ENCODE measurements at places on chromosomes 3 and 15. TPM values are rescaled to one million over a fixed set of nuclear protein-coding genes. Genes with fewer than 3 reads are reported as not detected.

MAP6D1 gene
- total RNA-seq = 4.6 TPM

AP3B2 gene
- total RNA-seq = 2.0 TPM

GANC gene
- 37.7 TPM for total RNA-seq

DNA sequence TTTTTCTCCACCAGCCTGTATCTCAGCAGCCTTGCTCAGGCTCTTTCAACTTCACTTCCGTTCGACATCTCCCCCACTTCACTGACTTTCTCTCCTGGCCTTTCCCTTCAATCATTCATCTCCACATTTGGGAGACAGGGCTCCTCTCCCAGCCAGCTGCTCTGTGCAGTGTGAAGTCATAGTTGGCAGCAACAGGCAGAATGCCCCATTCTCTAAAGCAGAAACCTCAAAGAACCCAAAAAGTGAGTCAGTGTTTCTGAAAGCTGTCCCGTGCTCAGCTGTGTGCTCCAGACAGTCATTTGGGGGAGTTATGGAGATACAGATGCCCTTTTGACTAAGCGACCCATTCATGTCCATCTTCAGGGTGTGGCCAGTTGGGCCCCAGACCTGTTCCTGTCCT, 54.3 kb downstream of the NTRK3 start:
- peaks cover 3% of the 10 kb centered on the region for H3K27me3 ChIP-seq
- H3K36me3 ChIP-seq = no peaks in the 10 kb centered on the region
- DNase-seq = no peak

DNA sequence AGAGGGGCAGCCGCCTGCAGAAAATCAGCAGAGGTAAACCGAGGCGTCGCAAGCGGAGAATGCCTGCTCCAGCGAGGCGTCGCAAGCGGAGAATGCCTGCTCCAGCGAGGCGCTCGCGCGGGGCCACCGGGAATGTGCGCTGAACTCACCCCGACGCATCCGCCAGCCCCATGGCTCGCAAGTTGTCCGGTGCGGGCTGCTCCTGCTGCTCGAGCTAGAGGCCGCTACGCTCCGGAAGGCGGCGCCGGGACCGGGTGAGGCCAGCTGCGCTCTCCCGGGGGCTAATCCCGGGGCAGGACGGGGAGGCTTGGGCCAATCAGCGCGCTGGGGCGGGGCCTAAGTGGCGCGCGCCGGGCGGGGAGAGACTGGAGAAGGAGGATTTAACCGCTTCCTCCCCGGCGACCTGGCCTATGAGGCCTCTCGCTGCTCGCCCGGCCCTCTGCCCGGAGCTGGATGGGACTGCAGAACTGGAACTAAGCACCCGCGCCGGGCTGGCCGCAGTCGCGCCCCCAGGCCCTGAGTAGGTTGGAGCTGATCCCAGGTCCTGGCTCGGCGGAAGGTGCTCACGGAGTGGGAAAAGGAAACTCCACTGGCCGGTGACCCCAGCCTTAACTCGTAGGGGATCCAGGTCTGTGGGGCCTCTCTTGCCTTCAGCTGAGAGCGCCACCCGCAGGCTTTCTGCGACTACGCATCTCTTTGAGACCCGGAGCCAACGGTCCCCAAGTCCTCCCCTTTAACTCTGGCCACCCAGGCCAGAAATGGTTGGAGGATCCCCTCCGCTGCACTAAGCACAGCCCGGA, at the start of gene SLC26A6:
TSS of gene SLC26A6 (minus strand) at position 240 of the 800 bp plus-strand sequence. CDS start at position 172, 68 bp downstream.
- peak; percentile 98 for DNase-seq
- no peaks in the 10 kb centered on the region for H3K27me3 ChIP-seq
- H3K36me3 ChIP-seq = peaks cover 14% of the 10 kb centered on the region
- peaks cover 19% of the 10 kb centered on the region for H3K4me1 ChIP-seq
- H3K4me3 ChIP-seq = peak within 1 kb of the TSS; percentile 92
- peak within 1 kb of the TSS; percentile 79 for H3K27ac ChIP-seq

DNA sequence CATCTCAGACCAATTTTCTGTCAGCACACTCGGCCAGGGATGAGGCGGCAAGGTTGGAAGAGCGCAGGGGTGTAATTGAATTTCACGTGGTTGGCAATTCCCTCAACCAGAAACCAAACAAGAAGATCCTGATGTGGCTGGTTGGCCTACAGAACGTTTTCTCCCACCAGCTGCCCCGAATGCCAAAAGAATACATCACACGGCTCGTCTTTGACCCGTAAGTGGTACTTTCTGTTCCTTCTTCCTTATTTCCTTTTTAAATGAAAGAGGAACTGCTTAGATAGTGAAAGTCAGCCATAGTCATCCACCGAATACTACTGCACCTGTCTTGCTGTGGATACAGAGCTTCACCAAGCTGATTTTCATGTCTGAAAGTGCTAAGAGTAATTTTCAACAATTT, 60.1 kb downstream of the SGO1 start:
- no peaks in the 10 kb centered on the region for H3K36me3 ChIP-seq
- no peaks in the 10 kb centered on the region for H3K27me3 ChIP-seq
- no peak overlapping the region for H3K27ac ChIP-seq
- H3K4me3 ChIP-seq = no peak overlapping the region
- H3K4me1 ChIP-seq = no peaks in the 10 kb centered on the region
- DNase-seq = no peak

GRCh38 chr15:41661518-41662225, 1.5 kb downstream of the MGA start:
- H3K4me3 ChIP-seq = peak overlapping the region; percentile 76
- H3K36me3 ChIP-seq = no peaks in the 10 kb centered on the region
- peak overlapping the region; percentile 82 for H3K27ac ChIP-seq
- H3K27me3 ChIP-seq = no peaks in the 10 kb centered on the region
- H3K4me1 ChIP-seq = peaks cover 20% of the 10 kb centered on the region

GRCh38 chr15:87739081-87739480, 517.5 kb downstream of the NTRK3 start:
- no peak overlapping the region for H3K4me3 ChIP-seq
- H3K36me3 ChIP-seq = no peaks in the 10 kb centered on the region
- no peak for DNase-seq
- no peaks in the 10 kb centered on the region for H3K4me1 ChIP-seq

CELSR3 gene
- total RNA-seq = 0.05 TPM

DNA sequence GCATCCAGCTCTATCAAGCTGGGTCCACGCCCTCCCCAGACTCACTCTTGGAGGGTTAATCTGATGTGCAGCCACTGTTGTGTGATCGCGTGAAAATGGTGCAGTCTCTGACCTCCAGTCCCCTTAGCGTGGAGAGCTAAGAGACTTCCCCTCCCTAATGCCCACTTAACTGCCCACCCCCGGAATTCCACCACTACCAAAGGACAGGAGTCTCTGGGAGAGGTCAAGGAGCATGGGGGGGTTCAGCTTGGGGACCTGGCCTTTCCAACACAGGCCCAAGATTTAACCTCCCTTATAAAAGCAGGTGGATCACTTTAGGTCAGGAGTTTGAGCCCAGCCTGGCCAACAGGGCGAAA, 48.8 kb downstream of the CCDC12 start:
- no peak for DNase-seq
- no peak overlapping the region for H3K4me3 ChIP-seq
- no peaks in the 10 kb centered on the region for H3K27me3 ChIP-seq
- peaks cover 2% of the 10 kb centered on the region for H3K36me3 ChIP-seq
- peak overlapping the region; percentile 95 for H3K27ac ChIP-seq
- peaks cover 84% of the 10 kb centered on the region for H3K4me1 ChIP-seq

CCR3 gene
- 0.48 TPM for total RNA-seq

DUOXA2 gene
- total RNA-seq = not detected

SLC24A5 gene
- total RNA-seq = not detected

DNA sequence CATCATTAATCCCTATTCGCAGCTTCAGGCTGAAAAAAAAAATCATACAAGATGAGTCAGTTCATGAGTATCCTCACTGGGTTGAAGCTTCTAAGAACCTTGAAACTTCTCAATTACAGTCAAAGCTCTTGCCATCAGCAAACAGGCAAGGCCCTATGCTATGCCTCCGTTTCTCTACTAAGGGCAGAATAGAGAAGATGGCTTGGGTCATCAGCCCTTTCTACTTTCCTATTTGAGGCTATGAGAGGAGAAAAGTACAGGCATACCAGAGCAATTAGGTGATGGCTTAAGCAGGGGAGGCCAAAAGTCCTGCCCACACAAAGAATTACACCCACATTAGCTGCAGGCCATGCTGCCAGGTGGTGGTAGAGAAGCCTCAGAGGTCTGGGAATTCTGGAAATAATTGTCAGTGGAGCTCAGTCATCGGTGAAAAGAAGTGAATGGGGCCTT, 89.0 kb downstream of the MRPL46 start:
- no peak overlapping the region for H3K27ac ChIP-seq
- H3K27me3 ChIP-seq = no peaks in the 10 kb centered on the region
- no peak overlapping the region for H3K4me3 ChIP-seq
- no peaks in the 10 kb centered on the region for H3K36me3 ChIP-seq
- no peaks in the 10 kb centered on the region for H3K4me1 ChIP-seq
- DNase-seq = no peak

DNA sequence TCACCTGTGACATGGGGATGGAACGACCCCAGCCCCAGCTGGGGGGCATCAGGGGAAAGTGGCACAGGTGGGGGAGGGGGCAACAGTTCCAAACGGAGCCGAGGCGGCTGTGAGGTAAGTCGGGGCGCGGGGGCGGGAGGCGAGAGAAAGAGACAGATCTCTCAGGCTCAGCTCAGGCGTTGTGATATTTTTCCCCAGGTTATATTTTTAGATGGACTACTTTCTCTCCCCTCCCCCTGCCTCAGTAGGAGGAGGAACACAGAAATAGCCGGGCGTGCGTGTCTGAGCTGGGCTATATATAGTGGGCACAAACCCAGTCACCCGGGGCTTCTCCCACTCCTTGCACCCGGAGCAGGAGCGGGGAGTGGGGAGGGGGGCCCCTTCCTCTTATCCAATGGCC, 91.0 kb upstream of the LINGO1 start:
- H3K27ac ChIP-seq = no peak overlapping the region
- H3K27me3 ChIP-seq = peaks cover 10% of the 10 kb centered on the region
- no peaks in the 10 kb centered on the region for H3K4me1 ChIP-seq

DNA sequence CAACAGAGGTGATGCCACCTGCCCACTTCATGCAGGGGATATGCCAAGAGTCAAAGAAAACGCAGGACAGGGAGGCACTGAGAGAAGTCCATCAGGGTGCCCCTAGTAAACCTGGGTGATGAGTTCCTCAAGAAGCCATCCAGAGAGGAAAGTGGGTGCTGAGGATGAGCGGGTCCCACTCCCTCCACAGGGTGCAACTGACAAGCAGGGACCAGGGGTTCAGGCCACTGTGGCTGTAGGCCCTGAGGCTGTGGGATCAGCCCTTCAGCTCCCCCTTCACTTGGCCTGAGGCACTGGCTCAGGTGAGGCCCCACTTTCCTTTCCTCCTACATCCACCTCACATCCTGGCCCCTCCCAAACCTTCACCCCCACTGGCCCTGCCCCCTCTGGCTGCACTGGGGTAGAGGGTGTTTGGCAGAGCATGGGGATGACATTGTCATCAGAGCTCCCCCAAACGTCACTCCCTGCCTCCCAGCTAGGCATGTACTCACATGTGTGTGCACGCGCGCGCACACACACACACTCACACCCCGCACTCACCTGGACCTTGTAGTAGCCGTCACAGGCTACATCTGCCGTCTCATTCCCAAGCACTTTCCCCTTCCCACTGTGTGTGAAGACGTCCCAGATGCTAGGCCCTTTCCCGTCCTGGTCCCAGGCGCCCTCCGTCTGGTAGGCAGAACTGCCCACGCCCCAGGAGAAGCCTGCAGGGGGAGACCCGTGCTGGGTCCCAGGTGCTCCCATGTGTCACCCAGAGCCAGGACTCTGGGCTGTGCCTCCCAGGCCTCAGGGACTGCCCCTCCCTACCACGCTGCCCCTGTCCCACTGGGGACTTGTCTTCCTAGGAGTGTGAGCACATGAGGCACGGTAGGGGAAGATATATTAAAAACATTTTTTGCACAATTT, 1.4 kb downstream of the LCTL start:
- no peak for DNase-seq
- H3K4me3 ChIP-seq = no peak overlapping the region
- H3K27me3 ChIP-seq = no peaks in the 10 kb centered on the region
- H3K36me3 ChIP-seq = no peaks in the 10 kb centered on the region
- no peaks in the 10 kb centered on the region for H3K4me1 ChIP-seq

- H3K27ac ChIP-seq = no peak overlapping the region
- no peaks in the 10 kb centered on the region for H3K27me3 ChIP-seq
- DNase-seq = no peak
These were observed 71.6 kb downstream of the FLNB start for GRCh38 chr3:58079773-58080172.

DNA sequence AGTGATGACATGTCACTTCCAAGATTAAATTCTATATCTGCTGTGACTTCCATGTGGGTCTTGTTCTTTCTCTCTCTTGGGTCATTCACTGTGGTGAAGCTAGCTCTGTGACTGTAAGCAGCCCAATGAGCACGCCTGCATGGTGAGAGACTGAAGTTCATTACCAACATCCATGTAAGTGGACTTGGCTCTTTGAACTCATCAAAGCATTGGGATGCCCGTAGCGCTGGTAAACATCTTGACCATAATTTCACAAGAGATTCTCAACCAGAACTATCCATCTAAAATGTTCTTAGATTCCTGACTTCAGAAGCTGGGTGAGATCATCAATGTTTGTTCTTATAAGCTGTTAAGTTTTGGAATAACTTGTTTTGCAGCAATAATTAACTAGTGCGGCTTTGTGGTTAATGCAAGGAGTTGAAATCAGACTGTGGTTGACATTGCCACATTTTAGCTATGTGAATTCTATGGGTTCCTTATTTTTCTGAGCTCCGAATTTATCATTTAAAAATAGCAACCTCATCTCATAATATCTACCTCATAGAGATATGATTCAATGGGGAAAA, 31.6 kb upstream of the LRRC3B start:
- H3K27me3 ChIP-seq = no peaks in the 10 kb centered on the region
- H3K27ac ChIP-seq = no peak overlapping the region
- no peaks in the 10 kb centered on the region for H3K4me1 ChIP-seq
- no peak overlapping the region for H3K4me3 ChIP-seq
- DNase-seq = no peak
- no peaks in the 10 kb centered on the region for H3K36me3 ChIP-seq
